DMS79 (cell line): ENCODE measurements at places on chromosomes 4 and X.

- no peak for DNase-seq
Observed at GRCh38 chr4:175622887-175623286, 189.2 kb downstream of the GPM6A start.

GRCh38 chr4:16136311-16136710 lies 52.5 kb upstream of the PROM1 start:
- no peak for DNase-seq

DNA sequence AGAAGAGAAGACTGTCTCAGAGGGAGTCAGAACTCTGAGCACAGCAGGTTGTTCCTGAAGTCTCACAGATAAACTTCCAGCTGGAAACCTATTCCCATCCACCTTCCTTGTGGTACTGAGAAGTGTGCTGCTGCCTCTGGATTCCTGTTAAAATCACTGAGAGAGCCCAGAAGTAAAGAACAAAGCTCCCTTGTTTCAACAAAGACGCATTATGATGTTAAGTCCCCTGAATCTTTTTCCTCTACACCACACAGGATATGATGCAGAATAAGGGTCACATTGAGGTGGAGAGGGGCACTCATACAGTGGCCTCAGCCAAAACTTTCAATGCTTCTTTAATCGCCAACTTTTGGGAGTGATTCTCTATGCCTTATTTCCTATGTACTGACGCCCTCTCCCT lies 321.0 kb downstream of the OPHN1 start:
- DNase-seq: no peak

- DNase-seq: no peak
Observed at GRCh38 chr4:153156721-153157120, 47.5 kb upstream of the TRIM2 start.

DNA sequence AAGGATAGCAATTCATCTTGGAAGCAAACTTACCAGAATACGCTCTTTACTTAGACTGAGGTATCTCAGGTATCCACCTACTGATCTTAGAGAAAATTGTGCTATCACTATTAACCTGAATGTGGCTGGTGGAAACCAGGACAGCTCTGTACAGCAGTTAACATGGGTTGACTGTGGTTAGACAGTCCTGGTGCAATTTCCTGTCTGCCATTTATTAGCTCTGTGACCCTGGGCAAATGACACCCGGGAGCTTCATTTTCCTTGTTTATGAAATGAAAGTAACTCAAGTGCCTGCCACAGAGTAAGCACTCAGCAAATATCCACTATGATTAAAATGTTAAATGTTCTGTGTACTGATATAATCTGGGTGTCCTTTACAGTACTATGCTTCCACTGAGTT lies 60.0 kb downstream of the SMC1A start:
- DNase-seq: no peak

- DNase-seq: no peak
Observed at GRCh38 chrX:130726661-130727060, 176.3 kb downstream of the ENOX2 start.

DNA sequence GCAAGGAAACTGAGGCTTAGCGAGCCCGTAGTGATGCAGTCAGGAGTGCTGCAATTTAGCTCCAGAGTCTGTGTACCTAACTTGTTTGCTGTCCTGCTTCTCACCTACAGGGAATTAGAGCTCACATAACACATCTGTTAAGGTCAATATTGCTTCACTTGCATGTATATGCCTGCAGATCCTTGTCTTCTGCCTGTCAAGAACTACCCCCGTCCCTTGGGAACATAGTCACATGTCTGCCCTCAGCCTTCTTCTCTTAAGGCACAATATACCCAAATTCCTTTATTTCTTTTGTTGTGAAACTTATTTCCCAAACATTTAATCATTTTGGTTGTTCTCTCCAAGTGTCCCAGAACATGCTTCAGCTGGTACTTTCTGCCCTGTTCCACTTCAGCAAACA lies 103.3 kb upstream of the LEF1 start:
- DNase-seq: no peak

- no peak for DNase-seq
Observed at GRCh38 chrX:24168807-24169206, 19.3 kb downstream of the ZFX start.
